ENCODE measurements at places on chromosomes 3 and 15. TPM values are rescaled to one million over a fixed set of nuclear protein-coding genes. Genes with fewer than 3 reads are reported as not detected.

- H3K4me1 ChIP-seq: no peaks in the 10 kb centered on the region
- no peaks in the 10 kb centered on the region for H3K27me3 ChIP-seq
- H3K4me3 ChIP-seq: no peak overlapping the region
- no peak for DNase-seq
- H3K27ac ChIP-seq: no peak overlapping the region
Observed at GRCh38 chr3:20741381-20741780, 555.4 kb upstream of the SGO1 start.

- H3K4me3 ChIP-seq: no peak overlapping the region
- H3K36me3 ChIP-seq: peaks cover 37% of the 10 kb centered on the region
- peak overlapping the region; percentile 3 for H3K27ac ChIP-seq
- H3K27me3 ChIP-seq: no peaks in the 10 kb centered on the region
- DNase-seq: no peak
Observed at GRCh38 chr3:15431256-15431837, 3.9 kb downstream of the EAF1 start.

- no peak for DNase-seq
- H3K4me1 ChIP-seq: peaks cover 85% of the 10 kb centered on the region
Observed at GRCh38 chr3:177122183-177122856, 75.0 kb downstream of the TBL1XR1 start.

- no peak overlapping the region for H3K27ac ChIP-seq
- DNase-seq: no peak
- H3K4me3 ChIP-seq: no peak overlapping the region
- H3K36me3 ChIP-seq: no peaks in the 10 kb centered on the region
- H3K4me1 ChIP-seq: peaks cover 3% of the 10 kb centered on the region
Observed at GRCh38 chr3:61381745-61382392, 130.6 kb upstream of the FHIT start.

P2RY13 gene
- not detected for total RNA-seq

CRBN gene
- total RNA-seq: 33.7 TPM

Data from activated CD8-positive, alpha-beta T cell treated with anti-CD3 and anti-CD28 coated beads for 36 hours (primary cell).